Thymus (tissue), 14 donors: ENCODE measurements at places on chromosomes 12 and 14. TPM values are rescaled to one million over a fixed set of nuclear protein-coding genes. Genes with fewer than 3 reads are reported as not detected.

DNA sequence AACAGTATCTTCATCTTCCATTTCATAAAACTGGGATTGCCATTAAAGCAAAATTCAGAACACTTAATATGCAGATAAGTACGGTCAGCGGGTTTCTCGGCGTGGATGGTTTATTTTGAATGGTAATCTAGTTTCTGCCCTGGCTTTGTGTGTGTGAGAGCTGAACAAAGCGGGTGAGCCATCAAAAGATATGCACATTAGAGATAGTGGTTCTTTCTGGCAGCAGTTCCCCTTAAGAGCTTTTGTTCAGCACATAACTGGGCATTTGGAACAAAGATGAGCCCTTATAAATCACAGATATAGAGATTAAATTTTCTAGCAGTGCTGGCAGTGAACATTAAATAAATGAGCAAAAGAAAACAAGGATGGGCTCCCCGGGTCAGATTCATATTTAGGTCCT lies 207.5 kb downstream of the CALM1 start:
- no peaks in the 10 kb centered on the region for H3K36me3 ChIP-seq
- no peak overlapping the region for H3K27ac ChIP-seq
- H3K27me3 ChIP-seq = no peaks in the 10 kb centered on the region
- no peaks in the 10 kb centered on the region for H3K4me1 ChIP-seq
- no peak overlapping the region for H3K4me3 ChIP-seq

DNA sequence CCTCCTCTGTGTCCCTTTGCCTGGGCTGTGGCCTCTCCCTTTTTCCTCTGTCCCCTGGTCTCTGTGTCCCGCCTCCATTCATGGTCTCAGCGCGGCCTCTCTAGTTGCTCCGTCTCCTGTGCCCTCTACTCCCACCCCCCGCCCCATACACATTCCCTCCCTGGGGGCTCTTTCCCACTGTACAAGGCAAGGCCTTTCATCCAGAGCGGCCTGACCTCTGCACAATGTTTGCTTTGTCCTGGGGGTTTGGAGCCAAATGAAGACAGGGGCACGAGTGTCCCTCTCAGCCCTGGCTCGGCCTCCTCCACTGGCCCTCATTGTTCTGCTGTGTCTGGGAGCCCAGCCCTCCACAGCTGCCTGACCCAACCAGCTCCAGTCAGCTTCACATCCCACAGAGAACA lies 678.6 kb downstream of the BCL11B start:
- H3K27me3 ChIP-seq = no peaks in the 10 kb centered on the region
- H3K4me3 ChIP-seq = no peak overlapping the region
- H3K36me3 ChIP-seq = no peaks in the 10 kb centered on the region
- no peaks in the 10 kb centered on the region for H3K4me1 ChIP-seq
- no peak overlapping the region for H3K27ac ChIP-seq

DNA sequence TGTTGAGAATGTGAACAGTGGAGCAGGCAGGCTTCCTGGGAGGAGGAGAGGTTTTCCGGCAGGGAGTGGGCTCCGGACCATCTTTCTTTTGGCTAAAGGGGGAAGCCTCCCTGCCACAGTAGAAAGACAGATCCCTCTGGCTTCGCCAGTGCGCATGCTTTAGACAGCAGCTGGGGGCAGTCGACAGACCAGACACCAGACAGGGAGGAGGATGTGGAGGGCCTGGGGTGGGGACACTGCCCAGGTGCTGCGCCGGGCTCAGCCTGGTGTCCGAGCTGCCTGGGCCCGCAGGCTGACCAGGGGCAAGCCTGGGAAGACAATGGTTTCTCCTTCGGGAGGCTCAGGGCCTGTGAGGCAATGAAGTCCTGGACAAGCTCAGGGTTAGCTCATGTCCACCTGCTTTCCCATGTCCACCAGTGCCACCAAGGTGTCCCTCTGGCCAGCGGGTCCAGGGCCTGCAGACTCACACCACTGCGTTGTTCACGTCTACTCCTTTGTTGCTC lies 67.3 kb downstream of the PRIMA1 start:
- H3K27ac ChIP-seq = no peak overlapping the region
- H3K27me3 ChIP-seq = no peaks in the 10 kb centered on the region
- H3K4me1 ChIP-seq = no peaks in the 10 kb centered on the region
- no peaks in the 10 kb centered on the region for H3K36me3 ChIP-seq

Gene COX8C
- not detected for total RNA-seq

- no peak overlapping the region for H3K27ac ChIP-seq
- H3K4me1 ChIP-seq = peaks cover 16% of the 10 kb centered on the region
- H3K27me3 ChIP-seq = no peaks in the 10 kb centered on the region
- no peaks in the 10 kb centered on the region for H3K36me3 ChIP-seq
- no peak for DNase-seq
Measured at GRCh38 chr14:72525087-72525915, 368.6 kb downstream of the DPF3 start.

- no peak for DNase-seq
- no peaks in the 10 kb centered on the region for H3K36me3 ChIP-seq
- no peaks in the 10 kb centered on the region for H3K4me1 ChIP-seq
- H3K27ac ChIP-seq = no peak overlapping the region
- H3K27me3 ChIP-seq = no peaks in the 10 kb centered on the region
Measured at GRCh38 chr12:39538679-39539104, 80.9 kb downstream of the ABCD2 start.

Gene CFAP54
- total RNA-seq = 0.28 TPM

- no peak overlapping the region for H3K27ac ChIP-seq
- no peaks in the 10 kb centered on the region for H3K27me3 ChIP-seq
- H3K4me3 ChIP-seq = no peak overlapping the region
- H3K36me3 ChIP-seq = no peaks in the 10 kb centered on the region
Measured at GRCh38 chr14:65566820-65567522, 154.4 kb downstream of the FUT8 start.

GRCh38 chr14:92314182-92314581 lies 8.8 kb upstream of the SLC24A4 start:
- H3K4me3 ChIP-seq = no peak overlapping the region
- no peaks in the 10 kb centered on the region for H3K4me1 ChIP-seq
- H3K27me3 ChIP-seq = no peaks in the 10 kb centered on the region

GRCh38 chr12:92075425-92075914 lies 70.2 kb downstream of the BTG1 start:
- H3K4me3 ChIP-seq = no peak overlapping the region
- no peaks in the 10 kb centered on the region for H3K27me3 ChIP-seq
- peaks cover 6% of the 10 kb centered on the region for H3K4me1 ChIP-seq
- no peak for DNase-seq
- no peaks in the 10 kb centered on the region for H3K36me3 ChIP-seq

DNA sequence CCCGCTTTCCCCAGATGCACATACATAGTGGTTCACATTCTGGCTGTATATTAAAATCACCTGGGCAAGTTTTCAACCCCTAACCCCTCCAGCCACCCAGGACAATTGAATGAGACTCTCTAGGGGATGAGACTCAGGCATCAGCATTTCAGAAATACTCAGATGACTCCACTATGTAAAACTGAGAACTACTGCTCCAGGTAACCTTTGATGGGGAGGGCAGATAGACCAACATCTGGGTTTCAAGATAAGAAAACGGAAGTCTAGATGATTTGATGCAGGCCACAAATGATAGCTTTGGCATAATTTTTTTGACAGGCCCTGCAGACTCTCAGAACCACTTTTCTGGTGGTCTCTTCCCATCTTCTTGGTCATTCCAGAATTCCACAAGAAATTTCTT lies 341.1 kb downstream of the EMP1 start:
- H3K4me3 ChIP-seq = no peak overlapping the region
- H3K4me1 ChIP-seq = no peaks in the 10 kb centered on the region
- no peak for DNase-seq
- H3K36me3 ChIP-seq = no peaks in the 10 kb centered on the region
- H3K27ac ChIP-seq = no peak overlapping the region
- H3K27me3 ChIP-seq = no peaks in the 10 kb centered on the region

Gene PMCH
- total RNA-seq = 0.47 TPM

- H3K27me3 ChIP-seq = no peaks in the 10 kb centered on the region
Measured at GRCh38 chr14:61530296-61530695, 165.0 kb upstream of the HIF1A start.

Gene CLEC7A
- total RNA-seq = 25.3 TPM

GRCh38 chr12:107522692-107523477 lies 162.7 kb upstream of the PWP1 start:
- H3K36me3 ChIP-seq = peaks cover 19% of the 10 kb centered on the region
- H3K27ac ChIP-seq = no peak overlapping the region
- H3K27me3 ChIP-seq = no peaks in the 10 kb centered on the region
- DNase-seq = no peak
- H3K4me3 ChIP-seq = no peak overlapping the region
- no peaks in the 10 kb centered on the region for H3K4me1 ChIP-seq

Gene RD3L
- total RNA-seq = not detected

DNA sequence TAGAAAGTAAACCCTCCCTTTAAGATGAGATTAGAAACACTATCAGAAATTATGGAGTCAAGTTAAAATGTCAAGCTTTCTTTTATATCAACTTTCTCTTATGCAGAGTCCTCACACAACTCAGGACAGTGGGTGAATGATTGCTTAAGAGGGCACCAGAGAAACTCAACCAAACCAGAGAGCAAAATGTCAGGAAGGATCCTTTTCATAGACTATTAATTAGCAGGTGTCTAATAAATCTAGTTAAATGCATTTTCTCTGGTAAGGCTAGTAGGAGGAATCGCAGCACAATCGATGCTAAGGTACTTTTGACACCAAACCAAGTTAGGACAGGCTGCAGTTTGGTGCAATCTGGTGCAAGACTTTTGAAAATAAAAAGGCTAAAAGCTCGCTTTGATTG lies 614.7 kb upstream of the FOXG1 start:
- H3K27ac ChIP-seq = no peak overlapping the region
- H3K27me3 ChIP-seq = no peaks in the 10 kb centered on the region
- no peak overlapping the region for H3K4me3 ChIP-seq

DNA sequence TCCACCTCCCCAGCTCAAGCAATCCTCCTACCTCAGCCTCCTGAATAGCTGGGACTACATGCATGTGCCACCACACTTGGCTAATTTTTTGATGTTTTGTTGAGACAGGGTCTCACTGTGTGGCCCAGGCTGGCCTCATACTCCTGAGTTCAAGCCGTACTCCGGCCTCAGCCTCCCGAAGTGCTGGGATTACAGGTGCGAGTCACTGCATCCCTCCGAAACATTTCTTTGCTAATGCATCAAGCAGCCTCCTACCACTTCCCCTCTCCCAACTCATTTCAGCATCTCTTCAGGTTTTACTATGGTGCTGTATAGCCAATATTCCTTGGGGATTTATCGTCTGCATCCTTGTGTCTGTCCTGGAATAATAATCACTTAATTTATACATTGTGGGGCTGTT lies 2.3 kb upstream of the SLC22A17 start:
- H3K27me3 ChIP-seq = peaks cover 41% of the 10 kb centered on the region
- H3K36me3 ChIP-seq = no peaks in the 10 kb centered on the region
- DNase-seq = no peak
- H3K4me3 ChIP-seq = no peak overlapping the region
- no peak overlapping the region for H3K27ac ChIP-seq
- H3K4me1 ChIP-seq = no peaks in the 10 kb centered on the region

DNA sequence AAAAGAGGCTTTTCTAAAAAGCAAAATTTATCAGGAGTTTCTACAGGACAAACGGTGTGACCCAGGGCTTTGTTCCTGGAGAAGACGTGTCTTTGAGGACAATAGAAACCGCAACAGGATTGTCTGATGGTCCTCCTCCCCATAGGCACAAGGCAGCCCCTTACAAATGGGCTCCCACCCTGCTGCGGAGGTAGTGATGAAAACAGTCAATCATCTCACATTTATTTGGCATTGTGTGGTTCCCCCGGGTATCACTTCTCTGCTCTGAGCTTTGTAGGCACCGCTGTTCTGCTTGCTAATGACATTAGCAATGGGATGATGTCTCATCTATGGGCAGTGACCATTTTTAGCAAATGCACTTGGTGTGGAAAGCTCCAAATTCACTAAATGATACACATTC lies 155.5 kb upstream of the TMPO start:
- H3K36me3 ChIP-seq = no peaks in the 10 kb centered on the region
- no peaks in the 10 kb centered on the region for H3K27me3 ChIP-seq
- no peak overlapping the region for H3K27ac ChIP-seq
- H3K4me1 ChIP-seq = no peaks in the 10 kb centered on the region
- no peak overlapping the region for H3K4me3 ChIP-seq

Gene ARHGAP5
- total RNA-seq = 64.1 TPM
